ENCODE measurements at places on chromosomes 3 and 15.

DNA sequence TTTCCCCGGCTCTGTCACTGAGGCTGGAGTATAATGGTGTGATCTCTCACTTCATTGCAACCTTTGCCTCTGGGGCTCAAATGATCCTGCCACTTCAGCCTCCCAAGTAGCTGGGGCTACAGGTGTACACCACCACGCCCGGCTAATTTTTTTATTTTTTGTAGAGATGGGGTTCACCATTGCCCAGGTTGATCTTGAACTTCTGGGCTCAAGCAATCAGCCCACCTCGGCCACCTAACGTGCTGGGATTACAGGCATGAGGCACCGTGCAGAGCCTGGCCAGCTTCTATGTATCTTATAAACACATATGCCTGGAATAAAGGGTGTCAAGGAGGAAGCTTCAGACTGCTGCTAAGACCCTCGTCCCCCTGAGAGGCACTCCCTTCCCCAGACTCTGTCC lies 4.2 kb downstream of the ZNF589 start:
- DNase-seq = no peak

- DNase-seq = peak; percentile 12
These were observed 509 bp upstream of the LRRC3B start for GRCh38 chr3:26621906-26622620.

DNA sequence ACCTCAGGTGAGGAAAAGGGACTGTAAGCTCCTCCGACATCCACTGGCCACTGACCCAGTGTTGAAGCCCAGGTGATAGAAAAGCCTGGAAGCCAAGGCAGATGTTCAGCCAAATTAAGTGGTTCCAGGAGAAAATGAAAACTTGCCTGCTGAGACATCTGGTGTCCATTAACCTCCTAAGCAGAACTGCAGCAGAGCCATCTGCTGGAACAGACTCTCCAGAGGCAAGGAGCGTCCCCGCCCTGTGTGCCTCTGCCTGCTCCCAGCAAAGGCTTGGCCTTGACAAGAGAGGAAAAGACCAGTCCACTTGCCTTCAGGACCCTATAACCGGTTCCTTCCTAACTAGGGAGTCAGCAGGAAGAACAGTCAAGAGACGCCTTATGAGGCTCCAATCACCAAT lies 48.2 kb downstream of the SRGAP3 start:
- no peak for DNase-seq

DNA sequence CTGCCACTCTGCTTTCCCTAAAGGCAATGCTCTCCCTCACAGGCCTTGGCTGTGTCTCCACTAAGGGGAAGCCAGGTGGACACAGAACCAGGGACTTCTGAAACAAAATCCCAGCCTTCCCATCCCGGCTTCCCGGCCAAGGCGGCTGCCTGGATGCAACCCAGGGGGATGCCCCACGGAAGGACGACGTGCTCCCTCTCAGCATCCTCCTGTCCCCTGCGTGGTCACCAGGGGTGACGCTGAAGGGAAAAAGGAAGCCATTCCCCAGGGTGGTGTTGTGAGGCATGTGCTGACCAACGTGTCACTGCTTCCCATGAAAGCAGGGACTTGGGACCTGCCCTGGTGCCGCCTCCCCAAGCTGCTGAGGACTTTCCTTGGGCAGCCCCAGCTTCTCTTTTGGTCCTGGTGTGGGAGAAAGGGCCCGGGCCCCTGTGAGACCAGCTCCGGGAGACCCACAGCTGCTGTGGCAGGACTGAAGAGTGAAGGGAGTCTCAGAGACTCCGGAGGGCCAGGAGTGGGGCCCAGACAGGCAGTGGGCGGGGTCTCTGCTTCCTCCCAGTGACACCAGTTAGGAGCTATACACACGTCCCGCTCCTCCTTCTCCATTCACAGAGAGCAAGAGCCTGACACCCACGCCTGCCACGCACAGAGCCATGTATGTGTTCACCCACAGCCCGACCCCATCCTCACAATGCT lies 139.2 kb downstream of the NUP210 start:
- DNase-seq = no peak

DNA sequence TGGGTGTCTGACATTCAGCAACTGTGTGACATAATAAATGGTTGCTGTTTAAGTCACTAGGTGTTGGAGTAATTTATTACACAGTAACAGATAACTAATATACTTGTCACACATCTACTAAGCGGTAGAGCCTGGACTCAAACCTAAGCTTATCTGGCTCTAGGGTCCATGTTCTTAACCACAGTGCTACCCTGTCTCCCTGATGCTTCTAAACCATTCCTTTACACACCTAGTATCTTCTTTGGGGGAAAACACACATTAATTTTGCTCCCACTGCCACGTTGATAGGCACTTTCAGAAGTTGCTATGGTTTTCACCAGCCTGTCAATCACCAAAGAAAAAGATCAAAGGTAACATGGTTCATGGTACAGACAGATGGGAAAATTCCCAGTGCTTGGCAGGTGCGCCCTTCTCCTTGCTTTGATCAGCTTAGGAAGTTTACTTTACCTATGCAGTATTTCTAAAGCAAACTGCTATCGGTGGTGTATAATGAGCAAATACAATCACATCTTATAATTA lies 150.8 kb downstream of the PDZRN3 start:
- DNase-seq = no peak

DNA sequence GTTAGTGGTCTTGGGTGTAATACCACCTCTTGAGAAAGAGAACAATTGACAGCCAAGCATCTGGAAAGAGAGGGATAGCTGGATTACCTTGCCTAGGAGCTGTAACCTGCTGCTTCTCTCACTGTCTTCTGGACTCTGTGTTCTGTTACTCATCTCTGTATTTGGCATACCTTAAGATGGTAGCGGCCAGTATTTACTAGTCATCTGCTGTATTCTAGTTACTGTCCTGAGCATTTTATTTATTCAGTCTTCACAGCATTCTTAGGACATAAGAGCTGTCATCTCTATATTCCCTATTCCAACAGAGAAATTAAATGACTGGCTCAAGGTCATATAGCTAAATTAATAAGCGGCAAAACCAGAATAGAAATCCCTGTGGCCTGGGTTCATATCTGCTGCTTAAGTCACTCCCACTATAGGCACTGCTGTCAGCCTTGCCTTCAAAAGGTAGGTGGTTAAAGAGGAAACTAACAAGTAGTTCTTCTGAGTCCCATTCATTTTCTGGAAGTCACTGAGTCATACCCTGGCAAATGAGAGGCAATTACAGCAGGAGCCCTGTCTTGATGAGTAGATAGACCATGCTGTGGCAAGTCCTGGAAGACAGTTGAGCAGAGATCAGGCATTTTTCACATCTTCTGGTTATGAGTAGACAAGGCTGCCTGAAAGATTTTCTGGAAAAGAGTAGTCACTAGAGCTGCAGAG lies 68.2 kb downstream of the RAB7A start:
- no peak for DNase-seq

- DNase-seq = no peak
These were observed 252.0 kb upstream of the CNTN3 start for GRCh38 chr3:74866357-74867030.

- no peak for DNase-seq
These were observed 100.6 kb downstream of the KLHL25 start for GRCh38 chr15:85694091-85694490.

- no peak for DNase-seq
These were observed 32.8 kb upstream of the FAM107A start for GRCh38 chr3:58609990-58610389.

DNA sequence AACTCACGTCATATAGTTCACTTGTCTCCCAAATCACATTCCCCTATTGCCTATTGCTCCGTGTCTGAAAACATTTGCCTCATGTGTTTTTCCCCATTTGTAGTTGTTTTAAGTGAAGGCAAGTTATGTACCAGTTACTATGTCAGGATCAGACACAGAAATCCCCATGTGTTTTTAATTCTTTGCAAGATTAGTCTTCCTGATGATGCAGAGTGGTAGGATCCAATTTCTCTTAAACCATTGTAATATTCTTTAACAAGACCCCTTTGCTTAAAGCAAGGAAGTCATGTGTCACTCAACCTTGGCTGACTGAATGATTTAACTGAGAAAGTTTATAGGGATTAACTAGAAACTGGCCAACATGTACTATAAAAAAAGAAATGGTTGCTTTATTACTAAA lies 164.4 kb downstream of the OPA1 start:
- DNase-seq = no peak

- no peak for DNase-seq
These were observed 22.9 kb downstream of the GRAMD2A start for GRCh38 chr15:72174551-72175165.

GRCh38 chr3:72255791-72256559 lies 471.0 kb upstream of the PROK2 start:
- DNase-seq = no peak

GRCh38 chr3:74375653-74376052 lies 238.8 kb downstream of the CNTN3 start:
- no peak for DNase-seq

DNA sequence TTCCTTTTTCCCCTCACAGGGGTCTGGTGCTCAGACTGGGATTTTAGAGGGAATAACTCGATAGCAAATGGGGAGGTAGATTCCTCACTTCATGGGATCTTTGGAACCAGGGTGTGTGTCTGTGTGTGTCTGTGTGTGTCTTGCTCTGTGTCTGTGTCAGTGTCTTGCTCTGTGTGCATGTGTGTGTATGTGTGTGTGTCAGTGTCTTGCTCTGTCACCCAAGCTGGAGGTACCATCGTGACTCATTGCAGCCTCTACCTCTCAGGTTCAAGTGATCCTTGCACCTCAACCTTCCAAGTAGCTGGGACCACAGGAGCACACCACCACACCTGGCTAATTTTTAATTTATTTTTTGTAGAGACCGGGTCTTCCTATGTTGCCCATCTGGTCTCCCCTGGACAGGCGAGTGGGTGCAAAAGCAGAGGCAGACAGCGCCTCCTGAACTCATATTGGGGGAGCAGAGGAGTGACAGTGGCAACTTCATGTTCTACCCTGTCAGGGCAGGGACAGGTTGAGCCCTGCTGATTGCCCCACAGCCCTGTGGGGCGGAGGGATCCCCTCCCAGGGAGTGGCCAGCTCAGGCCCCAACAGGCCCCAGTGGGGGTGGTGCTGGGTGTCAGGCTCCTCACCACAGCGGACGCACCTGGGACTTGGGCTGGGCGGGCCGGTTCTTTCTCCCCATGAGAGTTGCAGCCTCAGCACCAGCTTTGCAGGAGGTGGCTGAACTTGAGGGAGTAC lies 10.4 kb upstream of the SEMA4B start:
- DNase-seq = peak; percentile 51

- no peak for DNase-seq
These were observed 70.7 kb upstream of the DCBLD2 start for GRCh38 chr3:98972155-98972554.

- DNase-seq = no peak
These were observed 191.6 kb downstream of the KLHL25 start for GRCh38 chr15:85603160-85603559.

DNA sequence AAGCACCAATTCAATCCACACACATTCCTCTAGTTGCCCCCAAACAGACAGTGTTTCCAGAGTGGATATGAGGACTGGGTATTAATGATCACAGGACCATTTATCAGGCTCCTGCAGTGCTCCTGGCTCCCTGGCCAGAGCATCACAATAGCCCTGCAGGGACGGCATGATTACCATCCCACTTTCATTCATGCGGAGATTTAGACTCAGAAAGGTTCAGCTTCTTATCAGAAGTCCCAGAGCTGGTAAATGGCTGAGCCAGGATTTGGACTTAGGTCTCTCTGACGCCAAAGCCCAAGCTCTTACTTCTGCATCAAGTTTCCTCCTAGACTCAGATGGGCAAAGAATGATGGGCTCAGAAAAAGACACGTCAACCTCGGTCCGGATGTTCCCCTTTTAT lies 2.9 kb upstream of the EPHB3 start:
- no peak for DNase-seq

GRCh38 chr3:53354945-53355498 lies 7.7 kb upstream of the DCP1A start:
- no peak for DNase-seq

DNA sequence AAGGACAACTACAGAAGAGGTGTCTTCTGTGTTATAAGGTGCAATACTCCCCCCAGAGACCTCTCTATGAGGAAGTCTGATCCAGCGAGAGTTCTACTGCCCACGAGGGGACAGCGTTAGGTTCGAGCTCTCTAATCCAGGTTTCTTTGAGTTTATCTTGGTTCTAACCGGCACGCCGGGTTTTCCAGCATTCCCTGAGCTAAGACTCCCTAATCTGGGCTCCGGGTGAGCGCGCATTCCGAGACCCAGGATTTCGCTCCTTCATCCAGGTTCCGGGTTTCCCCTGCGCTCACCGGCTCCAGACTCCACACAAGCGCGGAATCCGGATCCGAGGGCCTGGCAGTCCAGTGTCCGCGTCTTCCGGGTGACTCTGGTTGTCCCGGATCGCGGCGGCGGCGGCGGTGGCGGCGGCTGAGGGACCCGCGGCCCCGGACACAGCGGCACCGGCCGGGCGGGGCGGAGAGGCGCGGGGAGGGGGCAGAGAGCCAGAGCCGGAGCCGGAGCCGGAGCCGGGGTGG lies at the start of gene ZNF609:
Gene ZNF609 (plus strand): TSS at position 373 of the 518 bp plus-strand sequence. CDS start 38,842 bp downstream, outside the sequence.
- DNase-seq = peak; percentile 89

- DNase-seq = no peak
These were observed 100.7 kb downstream of the ZIC4 start for GRCh38 chr3:147305533-147306250.

- no peak for DNase-seq
These were observed 71.1 kb upstream of the OXTR start for GRCh38 chr3:8840556-8840955.

- no peak for DNase-seq
These were observed 49.6 kb downstream of the PCSK6 start for GRCh38 chr15:101439920-101440319.

All from GM13976 (cell line).